T-cell (primary cell): ENCODE measurements at places on chromosomes 4 and X.

DNA sequence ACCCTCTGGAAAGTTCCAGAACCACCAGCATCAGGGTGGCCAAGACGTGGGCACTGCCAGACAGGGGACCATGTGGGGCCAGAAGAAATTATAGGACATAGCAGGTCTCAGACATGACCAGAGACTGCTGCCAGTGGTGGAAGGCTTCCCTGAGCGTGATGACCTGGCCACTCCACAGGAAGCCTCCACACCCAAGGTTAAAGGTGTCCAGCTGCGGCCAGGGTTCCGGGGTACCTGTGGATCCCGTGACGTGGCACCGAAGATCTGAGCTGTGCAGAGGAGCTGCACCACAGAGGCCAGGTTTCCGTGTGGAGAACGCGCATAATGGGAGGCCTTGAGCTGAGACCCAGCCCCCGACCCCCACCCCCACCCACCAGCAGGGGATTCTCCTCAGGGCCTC, 16.4 kb upstream of the CTBP1 start:
- H3K4me3 ChIP-seq = no peak overlapping the region
- H3K4me1 ChIP-seq = peaks cover 5% of the 10 kb centered on the region
- H3K27me3 ChIP-seq = no peaks in the 10 kb centered on the region
- no peak overlapping the region for H3K27ac ChIP-seq
- no peak for DNase-seq

- H3K4me3 ChIP-seq = no peak overlapping the region
- no peak for DNase-seq
- no peaks in the 10 kb centered on the region for H3K4me1 ChIP-seq
- no peaks in the 10 kb centered on the region for H3K36me3 ChIP-seq
- no peak overlapping the region for H3K27ac ChIP-seq
These were observed 515.5 kb downstream of the STPG2 start for GRCh38 chr4:97627750-97628149.

GRCh38 chrX:69365349-69365748, 138.8 kb upstream of the NALF2 start:
- H3K27me3 ChIP-seq = no peaks in the 10 kb centered on the region
- no peak for DNase-seq
- H3K4me1 ChIP-seq = no peaks in the 10 kb centered on the region
- no peaks in the 10 kb centered on the region for H3K36me3 ChIP-seq

DNA sequence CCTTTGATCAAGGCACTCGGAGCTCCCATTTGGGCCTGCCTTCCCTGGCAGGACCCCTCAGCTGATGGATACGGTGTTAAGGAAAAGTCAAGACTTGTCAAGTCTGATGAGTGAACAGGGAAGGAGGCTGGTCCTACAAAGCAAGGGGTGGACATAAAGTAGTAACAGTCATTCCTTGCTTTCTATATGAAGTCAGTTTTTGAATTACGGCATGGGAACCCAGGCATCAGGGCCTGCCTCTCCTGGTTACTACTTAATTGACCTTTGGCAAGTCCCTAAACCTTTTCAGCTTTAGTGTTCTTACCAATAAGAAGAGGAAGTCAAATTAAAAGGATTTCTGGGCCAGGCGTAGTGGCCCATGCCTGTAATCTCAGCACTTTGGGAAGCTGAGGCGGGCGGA, 7.0 kb downstream of the CHST7 start:
- H3K4me3 ChIP-seq = no peak overlapping the region
- peaks cover 29% of the 10 kb centered on the region for H3K4me1 ChIP-seq
- no peaks in the 10 kb centered on the region for H3K27me3 ChIP-seq
- no peak for DNase-seq
- no peaks in the 10 kb centered on the region for H3K36me3 ChIP-seq

DNA sequence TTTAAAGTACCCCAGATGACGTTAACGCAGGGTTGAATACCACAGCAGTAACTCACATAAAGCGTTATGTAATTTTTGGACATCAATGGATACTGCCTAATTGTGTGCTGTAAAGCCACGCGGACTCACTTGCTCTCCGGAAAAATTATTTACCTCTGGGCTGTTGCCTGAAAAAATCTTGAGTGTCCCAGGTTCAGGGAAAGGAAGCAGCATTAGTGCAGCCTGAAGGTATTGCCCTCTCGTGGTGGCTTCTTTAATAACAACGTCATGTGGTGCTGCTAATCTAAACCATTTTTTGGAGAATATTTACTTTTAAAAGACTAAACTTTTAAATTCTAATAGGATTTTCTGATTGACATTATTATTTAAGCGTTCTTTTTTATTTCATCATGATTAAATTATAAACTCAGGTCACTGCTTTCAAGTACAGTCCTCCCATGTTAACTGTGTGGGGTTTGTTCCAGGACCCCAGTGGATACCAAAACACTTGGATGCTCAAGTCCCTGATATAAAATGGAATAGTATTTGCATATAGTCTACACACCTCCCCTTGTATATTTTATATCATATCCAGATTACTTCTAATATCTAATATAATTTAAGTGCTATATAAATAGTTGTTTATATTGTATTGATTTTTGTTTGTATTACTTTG, 384.8 kb downstream of the FAM133A start:
- H3K27ac ChIP-seq = no peak overlapping the region
- no peak overlapping the region for H3K4me3 ChIP-seq
- no peaks in the 10 kb centered on the region for H3K36me3 ChIP-seq

GRCh38 chr4:159685340-159686092, 582.6 kb downstream of the RAPGEF2 start:
- H3K4me3 ChIP-seq = no peak overlapping the region
- no peak overlapping the region for H3K27ac ChIP-seq
- no peaks in the 10 kb centered on the region for H3K27me3 ChIP-seq

DNA sequence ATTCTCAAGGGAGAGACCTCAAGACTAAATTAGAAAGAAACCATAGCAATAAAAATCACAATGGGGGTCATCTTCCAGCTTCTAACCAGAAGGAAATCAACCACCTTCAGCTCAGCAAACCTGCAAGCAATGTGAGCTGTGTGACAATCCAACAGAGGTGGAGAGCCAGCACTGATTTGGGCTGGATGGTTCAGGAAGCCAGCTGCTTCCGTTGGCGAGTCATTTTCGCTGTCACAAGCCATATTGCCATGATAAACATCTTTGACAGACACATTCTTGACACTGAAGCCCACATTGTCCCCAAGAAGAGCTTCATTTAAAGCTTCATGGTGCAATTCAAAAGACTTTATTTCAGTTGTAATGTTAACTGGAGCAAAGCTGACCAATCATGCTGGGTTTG, 22.7 kb downstream of the F8A1 start:
- no peak overlapping the region for H3K27ac ChIP-seq
- H3K36me3 ChIP-seq = no peaks in the 10 kb centered on the region

DNA sequence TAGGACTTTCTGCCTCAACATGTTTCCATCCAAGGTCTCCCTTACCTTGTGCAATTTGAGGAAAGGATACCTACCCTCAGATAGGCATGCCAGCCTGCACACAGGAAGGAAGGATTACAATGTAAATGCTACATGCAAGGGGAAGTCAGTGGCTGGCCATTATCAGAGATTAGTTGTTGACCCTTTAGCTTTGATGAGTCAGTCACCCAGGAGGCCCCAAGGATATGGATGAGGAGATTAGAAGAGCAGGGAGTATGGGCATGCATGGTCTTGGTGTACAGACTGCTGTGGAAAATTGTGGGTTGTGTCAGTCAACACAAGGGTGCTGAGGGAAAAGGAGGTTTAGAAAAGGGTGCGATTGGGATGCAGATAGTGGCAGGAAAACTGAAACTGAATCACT, 92.0 kb downstream of the GUCY2F start:
- no peak overlapping the region for H3K4me3 ChIP-seq
- H3K36me3 ChIP-seq = no peaks in the 10 kb centered on the region
- no peak for DNase-seq

- no peak overlapping the region for H3K4me3 ChIP-seq
- DNase-seq = no peak
- no peak overlapping the region for H3K27ac ChIP-seq
- H3K36me3 ChIP-seq = no peaks in the 10 kb centered on the region
These were observed 5.2 kb upstream of the IRF2 start for GRCh38 chr4:184479516-184479950.
